ENCODE measurements at places on chromosomes 12 and 14.

GRCh38 chr12:14057895-14058294 is 76.5 kb upstream of the GRIN2B start:
- DNase-seq, result no peak

GRCh38 chr12:90910958-90911357 is 44.0 kb downstream of the CCER1 start:
- no peak for DNase-seq

DNA sequence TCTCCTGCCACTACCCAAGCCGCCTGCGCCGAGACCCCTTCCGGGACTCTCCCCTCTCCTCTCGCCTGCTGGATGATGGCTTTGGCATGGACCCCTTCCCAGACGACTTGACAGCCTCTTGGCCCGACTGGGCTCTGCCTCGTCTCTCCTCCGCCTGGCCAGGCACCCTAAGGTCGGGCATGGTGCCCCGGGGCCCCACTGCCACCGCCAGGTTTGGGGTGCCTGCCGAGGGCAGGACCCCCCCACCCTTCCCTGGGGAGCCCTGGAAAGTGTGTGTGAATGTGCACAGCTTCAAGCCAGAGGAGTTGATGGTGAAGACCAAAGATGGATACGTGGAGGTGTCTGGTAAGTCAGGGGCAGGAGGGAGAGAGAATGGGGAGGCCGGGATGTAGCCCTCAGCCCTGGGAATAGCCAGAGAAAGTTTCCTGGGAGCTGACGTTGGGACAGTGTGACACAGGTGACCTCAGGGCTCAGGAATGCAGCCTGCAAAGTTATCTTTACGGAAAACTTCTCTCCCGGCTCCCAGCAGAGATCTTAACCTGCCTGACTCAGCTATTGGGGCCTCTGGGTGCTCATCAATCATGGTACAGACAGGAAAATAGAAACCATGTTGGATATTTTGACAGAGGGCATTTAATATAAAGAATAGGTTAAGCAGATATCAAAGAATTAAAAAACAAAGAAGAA is 747 bp downstream of the HSPB8 start:
- DNase-seq, result no peak

DNA sequence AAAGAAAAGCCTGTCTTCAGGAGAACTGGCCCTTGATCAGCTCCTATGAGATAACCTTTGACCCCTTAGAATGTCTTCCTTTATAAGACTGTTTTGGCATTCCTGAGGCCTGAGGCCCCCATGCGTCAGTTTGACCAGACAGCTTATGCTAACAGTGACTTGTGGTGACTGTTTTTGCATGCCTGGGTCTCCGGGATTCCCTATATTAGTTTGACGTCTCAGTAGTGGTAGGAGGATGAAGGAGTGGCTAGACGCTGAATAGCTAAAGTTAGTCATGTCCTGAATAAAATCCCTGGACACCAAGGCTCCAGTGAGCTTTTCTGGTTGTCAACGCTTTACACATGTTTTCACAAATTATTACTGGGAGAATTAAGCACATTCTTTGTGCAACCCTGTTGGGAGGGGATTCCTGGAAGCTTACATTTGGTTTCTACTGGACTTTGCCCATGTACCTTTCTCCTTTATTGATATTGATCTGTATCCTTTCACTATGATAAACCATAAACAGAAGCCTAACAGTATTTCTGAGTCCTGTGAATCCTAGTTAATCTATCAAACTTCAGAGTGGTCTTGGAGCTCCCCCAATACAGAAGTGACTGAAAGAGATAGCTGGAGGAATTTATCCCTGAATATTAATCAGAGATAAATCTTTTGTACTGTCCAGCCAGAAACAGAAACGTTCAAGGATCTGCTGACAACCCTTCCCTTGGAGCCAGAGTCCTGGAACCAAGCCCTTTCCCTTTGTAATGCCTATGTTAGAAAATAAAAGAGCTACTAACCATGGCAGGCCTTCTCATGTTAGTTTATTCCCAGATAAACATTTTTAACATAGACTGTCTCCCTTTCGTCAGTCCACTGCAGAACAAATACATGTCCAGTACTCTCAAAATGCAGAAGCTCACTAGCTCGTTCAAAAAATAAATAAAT is 479.2 kb downstream of the RPS29 start:
- no peak for DNase-seq

DNA sequence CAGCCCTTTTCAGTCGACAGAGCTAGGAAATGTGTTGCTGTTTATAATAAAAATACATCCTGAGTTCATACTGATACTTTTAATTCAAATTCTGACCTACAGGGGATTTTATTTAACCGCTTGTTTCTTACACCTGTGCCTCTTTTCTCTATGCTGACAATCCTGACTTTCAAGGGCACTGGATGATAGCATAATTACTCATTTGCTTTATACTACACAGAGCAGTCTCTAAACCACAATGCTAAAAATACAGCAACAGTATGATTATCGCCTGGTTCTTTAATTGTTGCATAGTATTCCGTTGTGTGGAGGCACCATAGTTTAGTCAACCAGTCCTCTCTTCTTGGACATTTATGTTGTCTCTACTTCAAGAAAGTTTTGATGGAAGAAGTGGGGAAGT is 372.9 kb downstream of the DPF3 start:
- DNase-seq, result no peak

GRCh38 chr12:13066459-13066858 is 22.3 kb downstream of the FAM234B start:
- DNase-seq, result no peak

- no peak for DNase-seq
Observed at GRCh38 chr12:71972441-71973074, 33.9 kb downstream of the TPH2 start.

GRCh38 chr14:22872033-22872832 is 693 bp downstream of the LRP10 start:
- DNase-seq, result peak; percentile 95

DNA sequence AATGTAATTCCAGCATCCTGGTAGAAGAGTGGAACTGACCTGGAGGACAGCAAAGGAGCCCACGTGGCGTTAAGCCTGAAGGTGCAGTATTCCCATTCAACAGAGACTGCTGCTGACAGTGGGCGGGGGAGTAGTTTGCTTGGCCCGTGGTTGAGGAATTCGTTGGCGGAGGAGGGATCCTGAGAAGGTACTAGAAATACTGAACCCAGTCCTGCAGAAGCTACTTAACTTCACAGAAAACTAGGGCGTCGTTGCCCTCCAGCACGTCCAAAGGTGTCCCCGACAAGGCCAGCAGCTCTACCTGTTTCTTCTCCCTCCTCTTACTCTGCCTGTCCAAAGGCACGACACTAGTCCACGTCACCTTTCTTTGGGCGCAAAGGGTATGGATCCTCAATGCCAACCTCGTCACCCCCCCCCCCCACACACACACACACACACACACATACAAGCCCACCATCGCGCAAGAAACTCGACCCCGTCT is 303 bp downstream of the PUS7L start:
- peak; percentile 49 for DNase-seq

DNA sequence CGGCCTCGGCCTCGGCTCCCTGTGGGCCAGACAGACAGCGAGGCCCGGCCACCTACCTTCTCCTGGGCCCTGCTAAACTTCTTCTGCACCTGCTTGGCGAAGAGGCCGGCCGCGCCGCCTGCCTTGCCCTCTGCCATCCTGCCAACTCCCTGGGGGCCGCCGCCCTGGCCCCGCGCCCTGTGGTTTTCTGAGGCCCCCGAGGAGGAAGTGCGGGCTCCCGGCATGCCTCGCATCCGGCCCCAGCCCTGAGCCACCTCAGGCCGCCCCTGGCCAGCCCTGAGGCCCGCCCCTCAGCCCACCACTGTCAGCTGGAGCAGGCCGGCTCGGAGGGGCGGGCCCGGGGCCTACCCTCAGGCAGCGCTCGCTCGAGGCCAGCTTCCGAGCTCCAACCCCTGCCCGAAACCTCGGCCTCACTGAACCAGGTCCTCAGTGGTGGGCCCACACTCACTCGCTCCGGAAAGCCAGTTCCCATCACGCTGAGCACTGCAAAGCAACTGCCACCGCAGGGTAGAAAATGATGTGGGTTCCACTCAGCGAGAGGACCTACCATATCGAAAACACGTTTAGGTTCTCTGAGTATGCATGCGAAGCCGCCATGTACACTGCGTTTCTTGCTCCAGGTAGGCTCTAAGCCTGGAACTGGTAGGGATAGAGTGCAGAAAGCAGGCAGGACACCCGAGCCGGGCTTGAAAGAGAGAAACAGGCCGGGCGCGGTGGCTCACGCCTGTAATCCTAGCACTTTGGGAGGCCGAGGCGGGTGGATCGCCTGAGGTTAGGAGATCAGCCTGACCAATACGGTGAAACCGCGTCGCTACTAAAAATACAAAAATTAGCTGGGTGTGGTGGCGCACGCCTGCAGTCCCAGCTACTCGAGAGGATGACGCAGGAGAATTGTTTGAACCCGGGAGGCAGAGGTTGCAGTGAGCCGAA is at the start of gene BIN2:
Gene BIN2, minus strand, starts transcription at position 209 of the 930 bp plus-strand sequence. Its CDS starts 72 bp downstream, at position 137.
- no peak for DNase-seq

DNA sequence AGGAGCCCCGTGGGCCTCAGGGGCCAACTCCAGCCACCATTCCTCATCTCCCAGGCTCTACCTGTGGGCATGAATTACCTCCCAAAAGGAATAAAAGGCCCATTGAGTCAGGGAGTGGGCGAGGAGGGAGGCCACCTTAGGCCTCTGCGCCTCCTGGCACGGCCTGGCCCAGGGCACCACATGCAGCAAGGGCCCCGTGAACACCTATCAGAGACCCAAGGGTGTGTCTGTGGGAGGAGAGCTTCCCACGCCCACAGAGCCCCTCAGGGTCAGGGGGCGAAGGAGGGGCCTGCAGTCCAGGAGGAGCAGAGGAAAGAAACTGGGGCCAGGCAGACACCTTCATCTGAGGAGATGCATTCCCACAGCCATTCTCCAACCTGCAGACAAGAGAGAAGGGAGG is 12.2 kb downstream of the RAPGEF3 start:
- no peak for DNase-seq

GRCh38 chr14:51219473-51220448 is 20.3 kb upstream of the TMX1 start:
- peak; percentile 52 for DNase-seq

DNA sequence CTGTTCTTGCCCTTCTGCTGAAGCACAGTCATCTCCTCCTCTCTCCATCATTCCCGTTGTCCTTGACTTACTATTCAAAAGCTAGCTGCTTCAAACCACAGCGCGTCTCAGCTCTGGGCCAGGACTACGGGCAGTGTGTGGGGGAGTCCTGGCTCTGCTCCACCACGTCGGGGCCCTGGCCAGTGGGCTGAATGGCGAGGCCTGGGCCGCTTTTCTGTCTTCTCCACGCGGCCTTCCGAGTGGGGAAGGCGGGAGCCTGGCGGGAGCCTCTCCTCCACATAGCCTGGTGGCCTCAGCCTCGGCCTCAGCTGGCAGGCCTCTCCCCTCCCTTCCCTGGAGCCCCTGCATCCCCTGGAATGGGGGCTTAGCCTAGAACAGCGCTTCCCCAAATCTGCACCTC is 16.5 kb downstream of the ANKRD9 start:
- DNase-seq, result no peak

- DNase-seq, result no peak
Observed at GRCh38 chr14:74573421-74574089, 38.5 kb downstream of the LTBP2 start.

DNA sequence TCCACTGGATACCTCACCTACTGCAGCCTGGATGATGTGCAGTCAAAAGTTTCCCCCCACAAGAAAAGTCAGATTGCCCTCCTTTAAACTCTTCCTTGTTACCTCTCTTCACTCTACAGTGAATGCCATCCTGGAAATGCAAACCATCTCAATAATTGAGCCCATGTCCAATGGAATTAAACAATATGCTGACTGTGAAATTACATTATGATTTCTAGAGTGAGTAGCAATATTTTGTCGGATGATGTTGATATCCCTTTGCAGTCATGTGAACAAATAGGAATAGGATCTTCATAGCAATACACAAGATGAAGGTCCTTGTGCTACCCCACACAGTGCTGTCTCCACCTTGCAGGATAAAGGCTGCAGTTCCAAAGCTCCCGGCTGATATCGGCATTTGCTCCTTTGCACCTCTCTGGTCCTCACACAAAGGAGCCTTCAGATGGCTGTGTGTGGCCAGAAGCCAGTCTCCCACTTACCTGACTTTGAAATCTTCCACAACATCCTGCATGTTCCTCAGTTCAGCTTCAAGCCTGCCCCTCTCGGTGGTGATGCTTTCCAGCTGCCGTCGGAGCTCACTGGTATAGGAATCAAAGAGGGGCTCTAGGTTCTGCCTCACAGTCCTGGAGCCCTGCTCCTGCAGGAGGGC is 1.5 kb downstream of the KRT75 start:
- DNase-seq, result no peak

DNA sequence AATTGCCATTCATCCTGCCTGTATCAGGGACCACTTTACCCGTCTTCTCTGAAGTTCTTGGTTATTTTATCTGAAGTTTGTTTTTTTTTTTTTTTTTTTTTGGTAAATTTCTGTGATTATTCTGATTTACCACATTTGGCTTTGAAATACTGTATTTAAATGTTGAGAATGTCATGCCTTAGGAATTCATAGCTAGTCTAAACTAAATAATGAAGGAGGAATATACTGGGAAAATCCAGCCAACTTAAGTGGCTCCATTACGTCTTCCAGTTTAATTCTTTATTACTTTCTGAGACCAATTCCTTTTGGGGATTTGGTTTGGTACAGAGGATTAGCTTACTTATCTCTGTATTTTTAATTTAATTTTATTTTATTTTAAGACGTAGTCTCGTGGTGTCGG is 60.3 kb upstream of the KCNMB4 start:
- DNase-seq, result no peak

DNA sequence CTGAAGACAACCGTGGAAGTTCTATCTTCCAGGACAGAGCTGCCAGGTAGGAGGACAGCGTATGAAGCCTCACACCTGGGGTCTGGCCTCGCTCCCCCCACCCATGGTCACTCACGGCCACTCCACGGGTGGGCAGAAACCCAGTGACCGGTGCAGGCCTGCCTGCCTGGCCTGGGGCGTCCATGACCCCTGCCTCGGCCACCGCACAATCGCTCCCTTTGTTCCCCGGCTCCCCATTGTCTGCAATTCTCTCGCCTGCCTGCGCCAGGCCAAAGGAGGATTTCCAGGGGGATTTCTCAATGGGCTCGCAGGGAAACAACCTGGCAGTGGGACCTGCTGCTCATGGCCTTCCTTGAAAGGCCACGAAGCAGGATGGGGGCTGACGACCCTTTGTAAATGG is 22.6 kb downstream of the CCDC85C start:
- DNase-seq, result no peak

GRCh38 chr12:84857525-84858208 is 54.9 kb downstream of the SLC6A15 start:
- no peak for DNase-seq

DNA sequence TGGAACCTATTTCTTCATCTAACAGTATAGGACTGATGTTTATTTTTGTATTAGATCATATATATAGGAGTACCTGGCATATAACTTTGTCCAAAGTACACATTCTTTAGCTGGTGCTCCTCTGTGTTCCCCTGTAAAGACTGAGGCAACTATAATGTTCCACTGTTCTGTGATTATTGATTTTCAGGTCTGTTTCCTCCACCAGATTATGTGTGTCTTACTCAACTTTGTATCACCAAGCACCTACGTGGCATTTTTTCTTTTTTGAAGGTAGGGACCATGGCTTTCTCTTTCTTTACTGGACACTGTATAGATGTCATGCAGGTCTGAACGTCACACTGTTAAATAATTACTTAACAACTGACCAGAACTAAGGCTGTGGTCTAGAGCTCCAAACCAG is 29.3 kb downstream of the BICD1 start:
- no peak for DNase-seq

- DNase-seq, result no peak
Observed at GRCh38 chr14:76846331-76847047, 20.3 kb downstream of the LRRC74A start.

- DNase-seq, result peak; percentile 28
Observed at GRCh38 chr14:89616852-89617341, 199.9 kb upstream of the FOXN3 start.

GRCh38 chr14:45587142-45587541 is 334.1 kb upstream of the MIS18BP1 start:
- no peak for DNase-seq
